ENCODE measurements at places on chromosomes 3 and 15.

GRCh38 chr3:106816838-106817237 lies 560.4 kb upstream of the CCDC54 start:
- no peak for DNase-seq

DNA sequence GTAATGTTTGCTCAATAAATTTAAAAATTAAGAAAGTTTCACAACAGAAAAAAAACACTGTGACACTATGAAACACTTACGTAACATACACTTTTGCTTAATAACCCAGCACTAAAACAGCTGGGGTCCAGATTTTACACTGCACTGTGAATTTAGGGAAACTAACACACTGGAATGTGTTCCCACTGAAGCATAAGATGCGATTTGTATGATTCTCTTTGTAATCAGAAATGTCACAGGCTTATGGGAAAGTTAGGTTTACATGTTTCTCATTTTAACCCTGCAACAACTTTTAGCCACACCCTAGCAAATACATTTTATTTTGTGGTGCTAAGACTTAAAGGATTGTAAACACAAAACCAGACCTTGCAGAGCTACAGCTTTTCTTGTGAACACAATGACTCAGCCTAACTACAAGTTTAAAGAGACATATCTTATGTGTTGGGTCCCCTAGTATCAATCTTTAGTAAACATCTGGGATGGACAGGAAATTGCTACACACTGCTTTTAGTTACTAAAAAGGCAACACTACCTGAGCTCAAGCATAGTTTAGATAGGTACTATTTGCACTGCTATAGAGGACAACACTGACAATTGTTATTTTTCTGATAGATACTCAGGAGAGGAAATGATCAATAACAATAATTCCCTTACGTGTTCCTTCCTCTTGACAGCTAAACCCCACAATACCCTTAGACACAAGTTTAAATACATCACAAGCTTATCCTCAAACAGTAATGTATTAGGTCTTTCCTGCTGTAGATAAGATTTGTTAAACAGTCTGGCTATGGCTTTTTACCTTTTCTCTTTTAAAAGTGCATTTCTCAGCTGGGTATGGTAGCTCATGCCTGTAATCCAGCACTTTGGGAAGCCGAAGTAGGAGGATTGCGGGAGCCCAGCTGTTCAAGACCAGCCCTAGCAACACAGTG lies 3.8 kb downstream of the PLD1 start:
- DNase-seq = no peak

DNA sequence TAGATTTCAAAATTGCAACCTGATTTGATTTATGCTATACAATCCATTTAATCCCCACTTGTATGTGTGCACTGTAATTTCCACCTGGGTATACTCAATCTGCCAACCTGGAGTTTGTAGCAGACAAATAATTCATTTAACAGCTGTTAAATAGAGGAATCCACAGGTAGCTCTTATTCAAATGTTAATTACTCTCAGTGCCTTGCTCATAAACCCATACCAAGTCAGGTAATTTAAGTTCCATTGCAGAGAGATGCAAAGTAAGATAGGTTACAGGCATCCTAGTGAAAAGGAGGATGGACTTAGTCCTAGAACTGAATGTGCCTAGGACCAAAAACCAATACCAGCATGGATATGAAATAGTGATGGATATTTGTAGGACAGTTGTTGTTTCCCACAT lies 674.2 kb downstream of the TBL1XR1 start:
- no peak for DNase-seq

GRCh38 chr3:125477701-125478100 lies 42.3 kb downstream of the SNX4 start:
- DNase-seq = no peak

DNA sequence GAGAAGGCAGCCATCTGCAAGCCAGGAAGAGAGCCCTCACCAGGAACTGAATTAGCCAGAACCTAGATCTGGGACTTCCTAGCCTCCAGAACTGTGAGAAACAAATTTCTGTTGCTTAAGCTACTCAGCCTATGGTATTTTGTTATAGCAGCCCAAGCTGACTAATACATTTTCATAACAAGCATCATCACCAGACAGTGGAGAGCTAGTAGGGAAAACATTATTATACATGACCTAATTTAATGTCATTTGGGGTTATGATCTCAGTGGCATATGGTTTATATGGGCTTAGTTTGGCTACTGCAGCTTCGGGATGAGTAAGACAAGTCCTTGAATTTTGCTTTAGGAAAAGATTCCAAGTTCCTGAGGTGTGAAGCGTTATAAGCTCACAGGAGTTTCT lies 35.6 kb downstream of the LNP1 start:
- no peak for DNase-seq

- DNase-seq = no peak
Observed at GRCh38 chr15:75761446-75762356, 49.1 kb upstream of the CSPG4 start.

DNA sequence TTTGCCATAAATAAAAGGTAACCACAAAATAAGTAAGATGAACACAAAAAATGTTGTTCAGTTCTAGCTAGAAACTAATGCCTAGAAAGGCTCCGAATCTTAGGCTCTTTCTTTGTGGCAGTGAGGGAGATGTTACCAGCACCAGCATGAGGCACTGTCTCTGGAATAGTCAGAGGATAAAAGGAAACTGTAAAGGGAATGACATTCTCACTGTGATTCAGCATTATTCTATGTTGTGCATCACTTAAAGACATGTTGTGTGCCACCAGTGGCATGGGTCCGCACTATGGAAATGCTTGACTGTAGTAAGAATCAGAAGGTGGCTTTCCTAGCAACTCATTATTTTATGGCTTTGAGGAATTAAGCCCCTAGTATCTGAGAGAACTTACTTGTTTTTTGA lies 70.8 kb downstream of the SEC22A start:
- no peak for DNase-seq

- DNase-seq = no peak
Observed at GRCh38 chr3:72336821-72337479, 511.3 kb downstream of the SHQ1 start.

- DNase-seq = no peak
Observed at GRCh38 chr3:62529230-62529629, 155.9 kb upstream of the FEZF2 start.

GRCh38 chr3:48088056-48088748 lies 72.0 kb upstream of the MAP4 start:
- no peak for DNase-seq

DNA sequence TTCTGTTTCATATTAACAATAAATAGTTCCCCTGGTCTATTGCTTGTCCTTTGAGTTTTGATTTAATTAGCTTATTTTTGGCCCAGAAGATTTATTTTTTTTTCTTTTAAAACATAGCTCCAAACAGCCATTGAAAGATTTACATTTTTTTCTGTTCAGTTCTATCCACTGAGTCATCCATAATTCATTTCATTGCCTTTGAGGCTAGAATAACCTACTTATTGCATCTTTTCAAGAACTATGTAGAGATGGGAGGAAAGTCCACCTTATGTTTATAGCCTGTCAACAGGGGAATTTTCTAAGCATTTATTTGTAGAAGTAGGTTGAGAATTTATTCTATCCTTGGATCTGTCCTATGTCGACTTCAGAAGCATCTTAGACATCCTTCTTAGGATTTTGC lies 53.4 kb upstream of the CHD2 start:
- no peak for DNase-seq

- no peak for DNase-seq
Observed at GRCh38 chr15:80778964-80779657, at the start of gene CEMIP. Gene CEMIP (plus strand): TSS chr15:80779370. CDS start chr15:80873880, 94,510 bp downstream.

DNA sequence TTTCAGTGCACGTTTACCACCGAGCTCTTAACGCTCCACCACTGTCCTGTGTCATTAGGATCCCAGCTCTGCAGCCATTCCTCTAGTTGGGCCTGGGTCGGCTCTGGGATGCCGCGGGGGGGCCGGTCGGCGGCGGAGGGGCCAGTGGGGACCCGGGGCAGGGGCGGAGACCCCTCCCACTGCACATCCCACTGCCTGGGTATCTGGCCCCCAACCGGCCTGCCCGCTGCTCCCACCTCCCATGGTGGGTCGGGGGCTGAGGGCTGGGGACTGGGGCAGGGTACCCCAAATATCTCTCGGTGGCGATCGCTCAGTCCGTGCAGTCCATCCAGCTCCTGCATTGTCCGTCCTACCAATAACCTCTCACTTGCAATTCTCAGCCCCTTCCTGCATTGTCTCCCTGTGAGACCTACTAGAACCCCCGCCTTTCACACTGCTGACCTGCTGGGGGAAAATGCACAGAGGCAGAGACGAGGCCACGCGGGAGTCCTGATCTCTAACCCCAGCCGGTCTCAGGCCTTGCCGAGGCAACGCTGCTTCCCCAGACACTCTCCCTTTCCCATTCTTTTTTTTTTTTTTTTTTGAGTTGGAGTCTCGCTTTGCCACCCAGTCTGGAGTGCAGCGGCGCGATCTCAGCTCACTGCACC lies 24.0 kb upstream of the MUC20 start:
- no peak for DNase-seq

GRCh38 chr3:112497897-112498548 lies 1.2 kb downstream of the BTLA start:
- no peak for DNase-seq

GRCh38 chr3:165254812-165255211 lies 58.6 kb upstream of the SLITRK3 start:
- DNase-seq = no peak

DNA sequence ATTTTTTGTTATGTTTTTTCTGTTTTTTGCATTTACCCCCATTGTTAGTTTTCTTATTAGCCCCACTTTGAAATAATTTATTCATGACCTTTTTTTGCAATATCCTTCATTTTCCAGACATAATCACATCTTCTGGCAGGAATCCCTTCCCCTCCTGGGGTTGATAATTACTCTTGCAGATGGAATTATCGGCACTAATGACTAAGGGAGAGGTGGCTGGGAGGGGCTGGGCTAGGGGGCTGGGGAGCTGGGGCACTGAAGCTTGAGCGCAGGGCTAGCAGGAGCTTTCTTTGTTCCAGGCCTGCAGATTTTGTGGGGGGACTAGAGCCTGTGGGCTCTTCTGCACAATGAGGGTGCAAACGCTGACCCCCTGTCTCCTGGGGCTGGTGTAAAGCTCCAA lies 77.8 kb downstream of the RAB11A start:
- DNase-seq = no peak

DNA sequence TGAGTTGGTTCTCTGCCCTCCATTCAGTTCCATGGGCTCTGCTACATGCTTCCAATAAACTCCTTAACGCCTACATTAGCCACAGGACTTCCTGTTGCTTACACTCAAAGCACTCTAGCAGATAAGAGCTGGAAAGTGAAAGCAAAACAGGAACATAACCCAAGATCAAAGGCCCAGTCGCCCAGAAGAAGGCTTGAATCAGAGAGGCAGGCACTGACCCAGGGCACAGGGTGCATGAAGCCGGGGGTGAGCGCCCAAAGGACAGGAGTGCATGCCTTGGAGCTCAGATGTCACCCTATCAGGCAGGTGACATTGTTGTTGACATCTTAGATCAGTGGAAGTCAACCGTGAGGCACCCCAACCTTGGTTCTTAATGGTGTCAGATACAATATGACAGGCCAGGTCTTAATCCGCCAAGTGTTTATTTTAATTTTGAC lies 235.1 kb downstream of the UACA start:
- no peak for DNase-seq

DNA sequence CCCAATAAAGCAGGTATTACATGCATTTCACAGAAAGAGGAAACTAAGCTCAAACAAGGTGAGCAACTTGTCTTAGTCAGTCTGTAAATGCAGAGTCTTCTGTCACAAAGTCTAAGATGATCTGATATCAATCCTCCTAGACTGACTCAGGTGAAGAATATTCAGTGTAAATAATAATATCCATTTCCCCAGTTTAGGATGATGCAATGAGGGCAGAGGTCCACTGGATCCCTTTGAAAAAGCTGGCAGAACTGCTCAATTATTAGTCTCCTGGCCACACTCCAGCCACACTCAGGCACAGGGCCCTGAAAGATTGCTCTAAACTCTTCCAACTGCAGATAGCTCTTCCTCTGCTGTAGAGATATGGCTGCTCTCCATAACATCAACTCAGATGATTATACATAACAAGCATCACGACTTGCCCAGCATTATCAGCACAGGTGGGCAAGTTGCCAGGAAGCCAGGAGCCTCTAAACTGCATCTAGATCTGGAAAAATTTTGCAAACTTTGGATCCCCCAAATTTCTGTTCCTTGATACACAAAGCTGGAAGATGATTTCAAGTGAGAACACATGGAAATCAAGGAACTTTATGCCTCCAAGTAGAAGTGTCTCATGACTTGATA lies 129.8 kb upstream of the CPNE4 start:
- no peak for DNase-seq

DNA sequence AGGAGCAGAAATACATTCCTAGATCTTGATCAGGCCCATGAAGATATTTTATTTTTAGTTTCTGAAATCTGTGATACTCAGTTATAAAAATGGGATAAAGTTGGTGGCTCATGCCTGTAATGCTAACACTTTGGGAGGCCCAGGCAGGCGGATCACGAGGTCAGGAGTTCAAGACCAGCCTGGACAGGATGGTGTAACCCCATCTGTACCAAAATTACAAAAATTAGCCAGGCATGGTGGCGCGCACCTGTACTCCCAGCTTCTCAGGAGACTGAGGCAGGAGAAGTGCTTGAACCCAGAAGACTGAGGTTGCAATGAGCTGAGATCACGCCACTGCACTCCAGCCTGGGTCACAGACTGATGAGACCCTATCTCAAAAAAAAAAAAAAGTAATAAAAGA lies 105.5 kb downstream of the IL1RAP start:
- no peak for DNase-seq

DNA sequence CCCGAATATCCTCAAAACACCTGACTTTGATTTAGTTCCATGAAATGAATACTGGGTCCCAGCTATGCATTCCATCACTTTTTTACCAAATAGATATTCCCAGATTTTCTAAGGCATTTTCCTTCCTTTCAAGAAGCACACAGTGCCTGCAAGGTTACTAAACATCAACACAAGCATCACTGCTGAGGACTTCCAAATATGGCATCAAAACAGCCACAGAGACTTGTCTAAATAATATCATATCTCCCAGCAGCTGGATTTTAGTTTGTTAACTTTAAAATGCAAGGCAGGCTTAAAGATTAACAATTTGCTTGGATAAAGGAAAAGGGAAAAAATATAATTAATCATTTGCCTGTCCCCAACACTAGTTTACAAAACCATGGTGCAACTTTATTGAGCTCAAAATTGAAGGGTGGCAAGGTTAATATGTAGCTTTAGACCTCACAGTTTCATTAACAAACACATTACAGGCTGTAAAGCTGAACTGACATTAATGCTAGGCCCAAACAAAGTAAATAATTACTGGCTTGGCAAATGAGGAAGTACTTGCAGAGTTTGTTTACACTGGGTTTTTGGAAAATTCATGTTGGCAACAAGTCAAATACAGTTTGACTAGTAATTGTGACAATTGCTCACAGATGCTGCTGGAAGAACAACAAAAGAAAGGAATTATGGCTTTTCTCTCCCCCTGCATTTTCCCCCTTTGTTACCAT lies 401.7 kb upstream of the CDIN1 start:
- no peak for DNase-seq

- DNase-seq = no peak
Observed at GRCh38 chr15:73330206-73331051, 38.3 kb downstream of the HCN4 start.

- DNase-seq = no peak
Observed at GRCh38 chr3:139893963-139894642, 40.9 kb upstream of the CLSTN2 start.

GRCh38 chr15:51652084-51652668 lies 29.1 kb upstream of the SCG3 start:
- DNase-seq = no peak

GRCh38 chr3:110813541-110813940 lies 258.1 kb upstream of the NECTIN3 start:
- DNase-seq = no peak

Data from stimulated activated CD4-positive, alpha-beta T cell treated with anti-CD3 and anti-CD28 coated beads, Interleukin-1b, Interleukin-23, amount 100 ng/mL, for 4 hours (primary cell).